Stimulated activated CD8-positive, alpha-beta memory T cell treated with anti-CD3 and anti-CD28 coated beads, Interleukin-4, amount 100 ng/mL, for 1 hour (primary cell): ENCODE measurements at places on chromosomes 12 and 14.

- DNase-seq = no peak
These were observed 12.3 kb upstream of the CHPT1 start for GRCh38 chr12:101685092-101685491.

- DNase-seq = no peak
These were observed 5.9 kb downstream of the ITPK1 start for GRCh38 chr14:93109572-93110481.

DNA sequence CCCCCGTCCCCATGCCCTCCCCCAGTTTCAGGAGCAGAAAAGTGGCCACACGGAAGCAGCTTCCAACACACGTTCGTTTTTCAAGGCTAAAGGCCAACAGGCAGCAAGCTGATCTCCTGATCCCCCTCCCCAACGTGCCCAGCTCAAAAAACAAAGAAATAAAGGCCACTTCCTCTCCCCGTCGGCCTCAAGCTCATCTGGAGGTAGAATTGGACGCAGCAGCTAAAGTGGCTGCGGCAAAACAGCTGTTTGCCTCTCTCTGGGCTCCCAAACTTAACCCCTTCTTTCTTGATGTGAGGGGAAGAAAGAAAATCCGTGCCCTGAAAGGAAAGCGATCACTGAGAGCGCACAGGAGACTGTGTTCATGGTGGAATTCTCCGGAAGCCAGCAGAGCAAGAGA is 66.3 kb downstream of the SCARB1 start:
- DNase-seq = no peak

DNA sequence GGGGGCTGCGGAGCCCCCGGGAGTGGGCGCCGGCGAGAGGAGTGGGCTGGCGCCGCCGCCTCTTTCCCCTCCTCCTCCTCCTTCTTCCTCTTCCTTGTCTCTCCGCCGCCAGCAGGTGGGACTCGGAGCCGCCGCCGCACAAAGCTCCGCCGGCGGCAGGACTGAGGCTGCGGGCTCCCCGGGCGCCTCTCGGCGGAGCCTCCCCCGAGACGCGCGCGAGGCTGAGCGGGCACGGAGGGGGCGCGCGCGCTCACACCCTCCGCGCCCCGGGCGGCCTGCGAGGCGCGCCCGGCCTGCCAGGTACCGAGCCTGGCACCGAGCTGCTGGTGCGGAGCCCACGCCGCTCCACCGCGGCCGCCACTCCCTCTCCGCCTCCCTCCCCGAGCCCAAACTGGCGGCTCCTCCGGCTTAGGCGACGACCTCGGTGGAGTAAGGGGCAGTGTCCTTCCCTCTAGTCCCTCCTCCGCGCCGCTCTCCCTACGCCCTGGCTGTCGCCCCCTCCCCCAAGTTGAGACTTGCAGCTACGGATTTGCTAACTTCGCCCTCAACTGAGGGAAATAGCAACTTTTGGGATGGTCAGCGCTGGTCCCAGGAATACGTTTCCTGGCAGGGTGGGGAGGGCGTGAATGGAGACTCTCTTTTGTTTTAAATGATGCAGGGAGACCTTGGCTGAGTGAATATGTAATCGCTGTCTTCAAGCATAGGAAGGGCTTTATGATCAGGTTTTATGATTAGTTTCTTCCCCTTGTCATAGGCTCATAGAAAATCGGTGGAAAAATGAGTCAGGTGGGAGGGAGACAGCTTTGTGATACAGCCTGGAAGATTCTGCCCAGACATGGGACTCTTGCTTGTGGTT is 199.5 kb upstream of the CAND1 start:
- no peak for DNase-seq

DNA sequence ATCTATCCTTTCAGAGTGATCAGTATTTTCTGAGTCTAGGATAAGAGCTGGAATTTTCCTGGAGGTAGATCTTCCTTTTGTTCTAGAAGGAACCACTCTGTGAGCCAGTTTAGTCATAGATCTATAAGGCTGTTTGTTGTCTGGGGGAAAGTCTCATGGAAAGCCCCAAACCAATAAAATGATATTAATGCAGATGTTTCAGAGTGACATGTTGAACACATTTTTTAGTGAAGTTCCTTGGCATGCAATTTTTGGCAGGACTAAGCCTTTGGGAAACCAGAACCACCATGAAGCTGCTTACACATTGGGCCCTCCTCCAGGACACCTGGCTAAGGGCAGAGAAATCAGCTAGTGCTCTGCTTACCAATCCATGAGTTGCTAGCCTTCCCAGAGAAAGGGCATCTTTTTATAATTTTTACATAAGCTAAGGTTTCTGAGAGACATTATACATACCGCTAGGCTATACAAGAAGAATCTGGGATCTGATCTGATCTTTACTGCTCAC is 101.5 kb upstream of the PCED1B start:
- DNase-seq = no peak
